ENCODE measurements at places on chromosomes 16 and 17.

DNA sequence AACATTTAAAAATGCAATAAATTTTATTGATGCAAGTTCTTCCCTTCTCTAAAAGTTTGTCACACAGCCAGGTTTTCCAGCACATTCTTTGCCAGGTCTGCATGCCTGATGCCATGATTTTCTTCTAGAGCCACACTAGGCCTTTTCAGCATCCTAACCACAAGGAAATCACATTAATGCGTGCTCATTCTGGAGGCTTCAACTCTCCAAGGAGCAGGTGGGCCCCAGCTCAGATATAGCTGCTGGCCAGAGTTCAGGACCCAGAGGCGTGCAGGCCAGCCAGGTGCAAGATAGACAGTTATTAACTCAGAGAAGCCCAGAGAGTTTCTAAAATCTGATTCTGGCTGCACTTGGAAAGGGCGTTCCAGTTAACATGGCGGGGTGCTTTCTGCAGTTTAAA, 124.5 kb upstream of the MAF start:
- no peak for DNase-seq

DNA sequence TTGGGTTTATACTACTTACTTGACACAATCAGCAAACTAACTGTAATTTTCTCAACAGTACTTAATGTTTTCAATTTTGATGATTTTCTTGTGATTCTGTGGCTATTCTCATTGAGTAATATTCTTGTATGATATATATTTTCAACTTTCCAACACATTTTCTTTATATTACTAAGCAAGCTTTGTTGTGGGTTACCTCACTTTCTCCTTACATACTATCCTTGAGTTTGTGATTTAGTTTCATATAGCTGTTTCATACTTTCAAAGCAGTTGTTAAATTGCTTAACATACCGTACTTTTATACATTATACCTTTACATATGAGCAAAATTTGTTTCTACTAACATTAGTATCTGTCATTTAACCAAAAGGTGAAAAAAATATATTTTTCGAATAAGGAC, 197.1 kb downstream of the BCAS3 start:
- no peak for DNase-seq

DNA sequence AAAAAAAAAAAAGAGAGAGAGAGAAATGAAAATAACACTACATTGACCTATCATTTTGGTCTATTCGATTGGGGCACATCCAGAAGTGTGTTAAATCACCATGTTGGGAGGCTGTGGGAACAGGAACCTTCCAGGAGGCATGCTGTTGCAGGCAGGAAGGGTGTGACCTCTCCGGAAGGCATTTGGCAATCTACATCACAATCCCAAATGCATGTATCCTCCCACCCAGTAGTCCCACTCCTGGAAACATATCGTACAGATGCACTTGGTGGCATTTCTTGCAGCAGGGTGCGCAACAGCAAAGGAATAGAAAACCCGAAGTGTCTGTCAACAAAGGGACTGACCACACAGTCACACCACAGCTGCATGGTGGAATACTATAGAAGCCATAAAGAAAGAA, 7.9 kb downstream of the PLLP start:
- DNase-seq, result no peak

- DNase-seq, result peak; percentile 84
These were observed 792 bp downstream of the TMEM231 start for GRCh38 chr16:75555213-75555706.

DNA sequence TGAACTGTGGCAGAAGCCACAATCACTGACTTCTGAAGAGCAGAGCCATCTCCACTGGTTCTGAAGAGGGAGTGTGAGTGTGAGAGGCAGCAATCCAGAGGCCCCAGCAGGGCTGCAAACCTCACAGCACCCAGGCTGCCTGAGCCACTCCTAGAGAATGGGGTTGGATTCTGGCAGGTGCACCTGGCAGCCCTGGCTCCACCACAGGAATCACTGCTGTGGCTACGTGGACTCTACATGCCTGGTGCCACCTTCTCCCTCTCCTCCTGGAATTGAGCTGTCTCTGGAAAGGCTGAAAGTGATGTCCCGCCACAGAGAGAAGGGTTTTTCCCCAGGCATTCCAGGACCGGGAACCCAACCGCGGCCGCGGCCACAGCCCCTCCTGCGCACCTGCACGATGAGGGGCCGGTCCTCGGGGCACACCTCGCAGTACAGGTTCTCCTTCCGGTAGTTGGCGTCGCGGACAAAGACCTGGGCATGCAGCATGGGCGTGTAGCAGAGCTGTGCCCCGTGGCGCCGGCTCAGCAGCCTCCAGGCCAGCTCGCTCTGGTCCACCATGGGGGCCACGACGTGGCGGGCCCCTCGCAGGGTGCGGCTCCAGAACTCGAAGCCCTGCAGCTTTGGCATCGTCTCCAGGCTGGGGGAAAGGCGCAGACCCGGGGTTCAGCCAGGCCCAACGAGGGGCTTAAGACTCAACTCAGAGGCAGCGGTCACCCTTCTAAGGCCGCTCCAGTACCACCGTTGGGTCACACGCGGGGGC, 991 bp downstream of the DUS1L start:
- DNase-seq, result no peak

- no peak for DNase-seq
These were observed 35.8 kb downstream of the FA2H start for GRCh38 chr16:74738816-74739215.

- DNase-seq, result no peak
These were observed 6.7 kb upstream of the KRT9 start for GRCh38 chr17:41578538-41578937.

DNA sequence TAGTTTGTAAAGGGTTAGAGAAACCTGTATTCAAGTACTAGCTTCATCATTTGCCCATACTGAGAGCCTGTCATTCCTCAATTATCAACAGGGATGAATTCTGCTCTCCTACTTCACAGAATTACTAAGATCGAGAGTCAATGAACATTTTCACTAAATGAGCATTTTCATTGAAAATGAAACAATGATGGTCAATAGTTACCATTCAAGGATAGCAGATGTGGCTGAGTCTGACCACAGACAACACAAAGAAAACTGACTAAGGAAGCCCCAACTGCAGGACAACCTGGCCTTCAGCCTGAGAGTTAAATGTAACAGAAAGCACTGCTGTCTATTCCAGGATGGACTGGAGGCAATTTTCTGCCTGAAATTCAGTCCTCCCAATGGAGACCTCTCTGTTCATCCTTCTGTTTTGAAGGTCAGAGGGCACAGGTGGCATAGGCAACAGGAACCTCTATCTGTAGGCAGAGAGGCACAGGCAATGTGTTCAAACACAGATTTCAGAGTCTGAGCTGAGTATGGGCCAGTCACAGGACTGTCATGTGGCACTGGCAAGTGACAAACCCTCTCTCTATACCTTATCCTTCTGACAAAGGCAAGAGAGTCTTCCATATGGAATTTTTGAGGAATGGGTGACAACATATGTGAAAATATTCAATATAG, 19.5 kb downstream of the TRAF4 start:
- no peak for DNase-seq

DNA sequence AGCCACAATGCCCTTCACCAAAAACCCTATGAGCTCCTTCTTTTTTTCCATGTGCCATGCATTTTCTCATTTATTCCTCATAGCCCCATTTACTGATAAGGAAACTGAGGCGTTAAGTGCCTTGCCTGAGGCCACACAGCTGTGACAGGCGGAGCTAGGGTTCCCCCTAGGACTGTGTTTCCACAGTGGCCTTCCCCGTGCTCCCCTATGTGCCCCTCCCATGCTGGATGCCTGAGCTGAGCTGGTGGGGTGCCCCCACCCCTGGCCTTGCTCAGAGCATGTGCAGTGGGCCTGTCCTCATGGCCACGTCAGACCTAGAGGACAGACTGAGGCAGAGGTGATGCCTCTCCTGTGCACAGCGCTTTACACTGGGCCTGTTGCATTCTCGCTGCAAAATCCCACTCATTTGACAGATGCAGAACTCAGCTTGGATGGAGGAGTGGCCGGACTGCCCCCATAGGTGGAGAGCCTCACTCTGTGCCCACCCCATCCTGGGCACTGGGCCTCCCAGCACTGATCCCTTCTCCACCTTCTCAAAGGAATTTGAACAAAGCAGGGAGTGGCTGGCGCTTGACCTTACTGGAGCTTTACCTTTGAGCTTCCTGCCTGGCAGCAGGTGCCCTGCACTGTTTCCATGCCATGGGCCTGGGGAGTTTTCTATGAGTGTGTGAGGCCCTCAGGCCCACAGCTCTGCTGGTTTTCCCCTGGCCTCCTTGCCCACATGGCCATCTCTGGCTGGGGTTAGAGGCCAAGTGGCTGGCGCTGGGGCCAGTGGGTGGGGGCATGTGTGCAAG, 2.6 kb downstream of the MAP2K3 start:
- DNase-seq, result no peak

DNA sequence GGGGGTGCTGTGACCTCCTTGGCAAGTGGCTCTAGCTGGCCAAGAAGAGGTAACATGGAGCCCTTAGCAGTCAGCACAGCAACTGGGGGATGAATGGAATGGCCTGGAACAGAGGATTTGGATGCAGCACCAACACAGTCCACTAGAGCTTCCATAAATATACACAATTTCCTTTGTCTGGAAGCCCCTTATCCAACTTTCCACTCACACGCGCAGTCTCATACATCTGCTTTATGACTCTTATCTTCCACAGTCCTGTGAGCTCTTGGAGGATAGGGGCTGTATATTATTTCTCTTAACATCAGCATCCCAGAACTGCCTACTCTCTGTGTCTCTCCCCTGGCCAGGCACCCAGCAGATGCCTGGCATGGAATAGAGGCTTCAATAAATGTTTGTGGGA, 235.6 kb upstream of the MAF start:
- DNase-seq, result no peak

DNA sequence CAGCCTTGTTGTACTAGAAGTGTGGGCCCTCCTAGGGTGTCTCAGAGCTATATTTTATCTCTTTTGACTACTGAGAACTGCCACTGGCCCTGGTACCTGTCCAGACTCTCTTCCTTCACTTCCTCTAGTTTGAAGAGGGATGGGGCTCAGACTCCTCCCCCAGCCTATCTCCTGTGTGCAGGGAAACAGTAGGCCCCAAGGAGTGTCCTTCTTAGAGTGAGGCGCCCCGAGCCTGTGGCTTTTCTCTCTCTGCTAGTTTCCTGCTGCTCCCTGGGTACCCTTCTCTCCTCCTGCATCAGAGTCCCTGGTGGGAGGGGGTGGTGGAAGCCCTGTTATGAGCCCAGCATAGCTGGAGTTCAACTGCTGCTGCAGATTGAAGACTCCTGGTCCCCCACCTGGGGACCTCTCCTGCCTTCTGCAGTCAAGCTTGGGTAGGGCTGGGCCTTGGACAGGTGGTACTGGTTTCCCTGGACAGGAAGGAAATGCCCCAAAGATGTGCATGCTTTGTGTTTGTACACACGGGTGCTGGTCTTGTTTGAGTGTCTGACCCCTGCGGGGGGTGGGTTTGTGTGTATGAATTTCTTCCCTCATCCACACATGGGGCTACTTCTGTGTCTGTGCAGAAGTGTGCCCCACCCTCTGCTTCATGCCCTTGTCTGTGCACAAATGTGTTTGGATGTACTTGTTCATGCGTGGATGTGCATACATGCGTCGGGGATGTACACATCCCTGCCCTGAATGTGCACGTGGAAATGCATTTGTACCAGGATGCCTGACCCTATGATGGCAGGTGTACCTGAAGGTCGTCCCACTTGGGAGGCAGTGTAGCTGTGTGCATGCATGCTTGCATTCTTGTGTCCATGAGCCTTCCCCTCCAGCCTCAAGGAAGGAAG, 6.9 kb downstream of the RARA start:
- DNase-seq, result peak; percentile 7

DNA sequence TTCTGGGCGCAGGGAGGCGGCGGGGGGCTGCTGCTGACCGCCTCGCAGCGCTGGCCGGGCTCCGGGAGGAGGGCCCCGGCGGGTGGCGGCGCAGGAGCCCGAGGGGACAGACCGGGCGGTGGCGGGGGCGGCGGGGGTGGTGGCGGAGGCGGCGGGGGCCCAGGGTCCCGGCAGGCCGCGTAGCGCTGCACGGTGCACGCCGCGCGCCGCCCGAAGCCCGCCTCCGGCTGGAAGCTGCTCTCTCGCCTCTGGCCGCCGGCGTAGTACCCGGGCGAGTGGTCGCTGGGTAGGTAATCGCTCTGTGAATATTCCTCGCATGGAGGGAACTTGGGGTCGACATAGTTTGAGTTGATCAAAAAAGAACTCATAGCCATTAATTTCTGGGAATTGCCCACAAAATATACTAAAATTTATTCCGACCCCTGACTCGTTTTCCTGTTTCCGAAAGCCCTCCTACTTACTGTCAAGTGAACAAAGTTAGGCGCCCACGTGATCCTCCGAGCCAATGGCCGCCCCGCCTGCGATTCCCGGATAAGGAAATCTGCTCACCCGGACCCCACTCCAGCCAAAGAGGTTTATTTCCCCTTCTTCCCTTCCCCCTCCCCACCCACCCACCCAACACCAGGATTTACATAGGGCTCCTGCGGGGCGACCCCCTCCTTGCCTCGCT, at the start of gene HOXB4:
TSS of gene HOXB4 (minus strand) at position 405 of the 670 bp plus-strand sequence. CDS start at position 374, 31 bp downstream.
- peak; percentile 68 for DNase-seq

GRCh38 chr17:40063187-40063771, 514 bp downstream of the THRA start:
- DNase-seq, result peak; percentile 50

DNA sequence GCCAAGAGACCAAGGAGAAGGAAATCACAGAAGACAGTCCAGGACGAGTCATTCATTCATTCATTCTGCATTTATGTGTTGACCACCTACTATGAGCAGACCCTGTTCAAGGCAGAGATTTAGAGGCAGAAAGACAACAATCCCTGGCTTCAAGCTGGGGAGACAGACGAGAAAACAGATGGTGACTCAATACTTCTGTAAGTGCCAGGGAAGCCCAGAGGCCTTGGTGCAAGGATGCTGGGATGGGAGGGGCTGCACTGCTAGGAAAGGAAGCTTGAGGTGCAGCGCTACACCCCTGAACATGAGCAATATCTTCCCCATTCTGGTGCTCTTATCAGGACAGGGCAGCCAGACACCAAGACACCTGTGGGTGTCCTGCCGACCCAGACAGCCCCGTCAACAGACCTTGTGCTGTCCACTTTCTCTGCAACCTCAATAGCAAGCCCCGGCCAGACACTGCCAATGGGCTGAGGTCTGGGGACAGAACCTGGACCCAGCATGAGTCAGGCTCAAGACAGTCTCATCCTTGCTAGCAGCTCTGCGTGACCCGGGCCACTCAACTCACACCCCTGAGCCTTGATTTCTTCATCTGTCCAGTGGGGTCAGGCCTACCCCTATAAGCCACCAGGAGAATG, 163.5 kb downstream of the COPRS start:
- no peak for DNase-seq

DNA sequence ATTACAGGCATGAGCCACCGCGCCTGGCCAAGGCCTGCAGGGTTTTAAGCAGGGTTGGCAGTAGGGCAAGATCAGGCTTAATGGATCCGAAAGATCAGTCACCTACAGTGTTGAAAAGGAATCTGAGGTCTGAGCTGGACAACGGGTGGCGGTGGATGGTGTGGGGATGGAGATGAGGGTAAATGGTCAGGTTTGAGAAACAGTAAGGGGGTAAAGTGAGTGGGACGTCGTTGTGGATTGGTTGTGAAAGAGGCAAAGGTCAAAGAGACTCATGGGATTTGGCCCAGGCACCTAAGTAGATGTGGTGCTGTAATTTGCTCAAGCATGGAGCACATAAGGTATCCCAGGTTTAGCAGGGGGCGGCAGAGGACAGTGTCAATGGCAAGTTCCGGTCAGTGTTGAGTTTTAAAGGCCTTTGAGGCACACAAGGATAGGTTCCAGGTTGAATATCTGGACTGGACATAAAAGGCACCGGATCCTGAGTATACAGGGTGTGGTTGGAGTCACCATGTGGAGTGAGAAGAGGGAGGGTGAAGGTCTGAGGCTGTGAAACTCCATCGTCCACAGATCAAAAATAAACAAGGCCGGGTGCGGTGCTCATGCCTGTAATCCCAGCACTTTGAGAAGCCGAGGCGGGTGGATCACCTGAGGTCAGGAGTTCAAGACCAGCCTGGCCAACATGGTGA, 1.1 kb upstream of the SLC16A5 start:
- DNase-seq, result no peak

GRCh38 chr17:63082952-63083351, 116.9 kb downstream of the TANC2 start:
- DNase-seq, result no peak
